ENCODE measurements at places on chromosomes 11 and 22.

DNA sequence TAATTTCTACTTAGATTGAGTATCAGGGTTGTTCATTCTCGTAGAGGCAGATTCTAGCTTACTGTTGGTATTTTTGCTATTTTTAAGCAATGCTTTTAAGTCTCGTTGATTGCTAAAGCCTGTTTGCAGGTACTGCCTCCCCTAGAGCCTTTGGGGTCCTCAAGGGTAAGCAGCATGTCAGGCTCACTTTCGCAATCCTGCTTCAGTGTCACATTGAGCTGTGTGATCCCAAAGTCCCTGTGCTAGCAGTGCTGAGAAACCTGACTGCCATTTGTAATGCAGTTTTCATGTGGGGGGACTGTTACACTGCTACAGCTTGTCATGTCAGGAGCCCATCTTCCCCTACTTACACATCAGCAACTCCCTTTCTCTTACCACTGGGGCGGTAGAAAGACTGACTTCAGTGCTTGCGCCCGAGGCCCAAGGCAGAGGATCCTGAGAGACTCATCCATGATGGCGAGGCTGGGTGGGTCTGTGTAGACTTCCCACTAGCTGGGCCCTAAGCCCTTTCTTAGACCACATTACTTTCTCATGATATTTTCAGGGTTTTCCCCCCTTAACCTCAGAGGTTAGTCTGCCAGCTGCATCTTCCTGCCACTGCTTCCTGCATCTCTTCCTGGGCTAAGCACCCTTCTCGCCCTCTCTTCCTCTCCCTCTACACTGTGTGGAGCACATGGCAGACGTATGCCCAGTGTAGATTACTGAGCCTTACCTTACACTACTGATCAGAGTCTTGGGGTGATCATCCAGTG, 40.8 kb upstream of the ST14 start:
- DNase-seq = no peak

DNA sequence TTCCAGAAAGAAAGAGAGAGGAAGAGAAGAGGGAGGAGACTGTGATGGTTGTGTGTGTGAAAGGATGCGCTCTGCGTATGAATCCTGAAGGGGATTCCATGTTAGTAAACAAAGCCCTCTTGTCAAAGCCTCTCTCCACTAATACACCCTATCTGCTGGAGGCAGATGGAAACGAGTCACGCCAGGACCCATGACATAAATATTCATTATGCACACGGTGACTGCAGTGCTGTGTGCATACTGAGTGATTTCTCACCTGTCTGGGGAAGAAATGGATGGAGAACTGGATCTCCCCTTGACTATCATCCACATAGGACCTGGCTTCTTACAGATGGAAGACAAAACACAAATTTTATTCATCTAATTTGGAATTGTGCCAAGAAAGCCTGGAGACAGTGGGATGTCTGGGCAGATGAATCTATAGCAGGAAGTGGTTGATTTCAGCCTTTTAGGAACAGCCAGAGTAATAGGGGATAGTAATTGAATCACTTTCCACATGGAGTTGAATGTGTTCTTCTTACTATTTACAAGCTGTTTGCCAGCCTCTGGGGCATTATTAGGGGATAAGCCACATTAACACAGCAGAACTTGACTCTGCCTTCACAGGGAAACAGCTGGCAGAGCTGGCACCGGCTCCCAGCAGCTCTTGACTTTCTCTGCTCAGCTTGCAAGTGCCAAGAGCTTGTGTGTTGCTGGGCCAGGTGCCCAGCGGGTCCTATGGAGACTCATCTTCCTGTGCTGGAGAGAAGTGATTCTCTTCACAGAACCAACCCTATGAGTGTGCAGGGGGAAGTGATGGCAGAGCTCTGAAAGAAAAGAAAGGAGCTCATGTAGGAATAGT, 9.0 kb downstream of the MTNR1B start:
- peak; percentile 72 for DNase-seq

GRCh38 chr11:19478891-19479290, 233.7 kb upstream of the NAV2 start:
- no peak for DNase-seq

DNA sequence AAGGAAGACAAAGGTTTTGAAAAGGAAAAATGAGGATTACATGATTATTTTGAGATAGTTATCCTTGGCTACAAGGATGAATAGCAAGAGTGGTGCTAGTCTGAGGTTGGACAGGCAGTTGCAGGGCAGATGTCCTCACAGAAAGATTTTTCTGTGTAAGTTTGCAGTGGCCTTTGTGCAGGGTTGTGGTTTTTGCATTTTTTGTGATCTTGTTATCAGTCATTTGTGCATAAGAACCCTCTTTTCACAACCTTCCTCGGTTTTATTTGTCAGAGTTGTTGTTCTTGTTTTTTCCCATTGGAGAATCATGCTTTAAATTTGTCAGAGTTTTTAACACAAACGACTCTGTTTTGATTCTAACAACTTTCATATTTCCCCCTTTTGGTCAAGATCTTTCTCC, 1.4 kb downstream of the CCDC134 start:
- DNase-seq = no peak

GRCh38 chr22:17965538-17966402, 58.6 kb downstream of the MICAL3 start:
- DNase-seq = no peak

DNA sequence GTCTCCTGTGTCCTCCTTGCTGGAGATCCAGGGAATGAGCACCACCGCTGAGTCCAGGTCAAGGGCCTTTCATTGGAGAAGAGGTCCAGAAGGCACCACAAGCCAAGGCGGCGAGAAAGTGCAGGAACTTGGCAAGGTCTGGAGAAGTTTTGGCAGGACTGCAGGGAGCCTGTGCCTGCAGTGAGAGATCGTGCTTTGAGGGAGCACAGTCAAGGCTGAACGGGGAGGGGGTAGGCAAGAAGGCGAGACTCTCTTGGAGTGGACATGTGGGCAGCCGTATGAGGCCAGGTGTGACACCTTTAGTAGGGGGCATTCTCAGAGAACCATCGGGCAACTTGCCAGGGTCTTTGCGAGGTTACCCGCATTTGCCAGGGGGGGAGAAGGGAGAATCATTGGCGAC, 30.5 kb downstream of the LRRC10B start:
- no peak for DNase-seq

GRCh38 chr11:36024716-36025115, 80.9 kb downstream of the LDLRAD3 start:
- DNase-seq = no peak

GRCh38 chr11:66007201-66007634, 4.6 kb upstream of the CST6 start:
- DNase-seq = no peak

DNA sequence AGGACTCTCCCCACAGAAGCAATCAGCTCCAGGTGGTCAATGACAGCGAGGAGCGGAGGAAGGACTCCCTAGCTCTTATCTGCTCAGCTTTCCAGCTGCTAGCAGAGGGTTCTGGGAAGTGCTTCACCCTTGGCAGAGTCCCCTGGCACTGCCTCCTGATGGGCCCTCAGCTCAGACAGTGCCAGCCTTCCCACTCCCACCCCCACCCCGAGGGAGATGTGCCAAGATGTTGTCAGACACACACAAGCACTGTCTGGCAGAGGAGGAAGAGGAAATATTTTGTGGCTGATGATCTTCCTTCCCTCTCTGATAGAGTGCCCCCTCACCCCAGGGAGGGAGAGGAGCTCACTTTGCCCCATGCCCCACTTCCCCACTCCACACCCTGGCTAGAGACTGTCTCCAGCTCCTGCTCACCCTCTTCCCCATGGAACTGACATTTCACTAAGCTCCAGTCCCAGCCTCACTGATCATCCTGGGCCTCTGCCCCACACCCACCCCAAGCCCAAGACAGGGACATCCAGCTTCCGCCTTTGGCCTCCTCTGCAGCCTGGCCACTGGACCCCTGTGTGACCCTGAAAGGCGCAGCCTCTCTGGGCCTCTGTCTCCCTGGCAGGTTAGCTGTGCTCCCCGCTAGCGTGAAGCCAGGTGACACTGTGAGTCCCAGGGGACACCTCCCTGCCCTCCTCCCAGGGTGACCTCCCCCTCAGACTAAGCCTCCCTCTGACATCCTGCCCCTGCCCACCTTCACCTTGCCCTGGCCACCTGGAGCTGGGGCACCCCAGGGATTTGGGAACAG, 44.5 kb downstream of the SLCO2B1 start:
- DNase-seq = no peak

- DNase-seq = no peak
These were observed 58.2 kb upstream of the DRD2 start for GRCh38 chr11:113533425-113533698.

DNA sequence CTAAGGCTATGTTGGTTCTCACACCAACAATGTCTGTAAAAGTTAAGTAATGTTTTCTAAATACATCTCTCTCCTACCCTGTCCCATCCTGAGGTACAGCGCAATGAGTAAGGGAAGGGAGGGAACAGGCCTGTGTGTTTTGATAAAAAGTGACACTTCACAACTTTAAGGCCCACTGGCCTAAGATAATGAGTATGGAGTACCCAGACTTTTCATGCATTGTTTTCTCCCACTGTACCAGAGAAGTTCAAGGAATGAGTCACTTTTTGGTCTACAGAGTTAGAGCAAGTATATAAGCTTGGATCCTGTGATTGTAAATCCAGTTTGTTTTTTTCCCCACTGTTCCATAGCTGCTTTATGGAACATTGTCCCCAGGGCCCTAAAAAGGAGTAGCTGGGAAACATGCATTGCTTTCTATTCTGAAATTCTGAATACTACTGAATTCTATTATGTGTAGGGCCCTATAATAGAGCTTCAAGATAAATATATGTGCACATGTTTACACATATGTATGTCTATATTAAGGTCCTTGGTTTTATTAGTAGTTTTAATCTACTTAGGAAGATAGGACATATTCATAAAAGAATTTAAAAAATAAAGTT, 29.8 kb downstream of the KCNE3 start:
- no peak for DNase-seq

DNA sequence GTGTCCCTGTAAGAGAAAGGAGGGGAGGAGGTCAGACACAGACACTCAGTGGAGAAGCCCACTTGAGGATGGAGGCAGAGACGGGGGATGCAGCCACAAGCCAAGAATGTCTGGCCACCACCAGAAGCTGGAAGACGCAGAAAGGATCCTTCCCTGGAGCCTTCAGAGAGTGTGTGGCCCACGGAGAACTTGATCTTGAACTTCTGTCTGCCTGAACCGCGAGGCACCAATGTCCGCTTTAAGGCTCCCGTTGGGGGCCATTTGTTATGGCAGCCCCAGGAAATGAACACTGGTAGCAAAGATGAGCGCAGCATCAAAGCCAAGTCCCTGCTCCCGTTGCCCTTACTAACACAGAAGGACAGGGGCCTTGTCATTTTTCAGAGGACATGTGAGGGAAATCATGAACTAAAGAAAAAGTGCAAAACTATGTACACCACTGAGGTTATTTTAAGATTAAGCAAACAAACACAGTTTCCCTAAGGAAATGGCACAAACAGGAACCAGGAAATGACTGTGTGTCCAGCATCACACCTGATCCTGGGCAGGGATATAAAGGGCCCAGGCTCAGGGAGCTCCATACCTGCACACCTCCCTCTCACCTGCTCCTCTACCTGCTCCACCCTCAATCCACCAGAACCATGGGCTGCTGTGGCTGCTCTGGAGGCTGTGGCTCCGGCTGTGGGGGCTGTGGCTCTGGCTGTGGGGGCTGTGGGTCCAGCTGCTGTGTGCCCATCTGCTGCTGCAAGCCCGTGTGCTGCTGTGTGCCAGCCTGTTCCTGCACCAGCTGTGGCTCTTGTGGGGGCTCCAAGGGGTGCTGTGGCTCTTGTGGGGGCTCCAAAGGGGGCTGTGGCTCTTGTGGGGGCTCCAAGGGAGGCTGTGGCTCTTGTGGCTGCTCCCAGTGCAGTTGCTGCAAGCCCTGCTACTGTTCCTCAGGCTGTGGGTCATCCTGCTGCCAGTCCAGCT, at the start of gene KRTAP5-6:
Gene KRTAP5-6 (plus strand): TSS at position 588 of the 963 bp plus-strand sequence. CDS start 51 bp downstream, at position 639.
- DNase-seq = no peak

- DNase-seq = no peak
These were observed 51.8 kb downstream of the TTC28 start for GRCh38 chr22:28627791-28628190.

DNA sequence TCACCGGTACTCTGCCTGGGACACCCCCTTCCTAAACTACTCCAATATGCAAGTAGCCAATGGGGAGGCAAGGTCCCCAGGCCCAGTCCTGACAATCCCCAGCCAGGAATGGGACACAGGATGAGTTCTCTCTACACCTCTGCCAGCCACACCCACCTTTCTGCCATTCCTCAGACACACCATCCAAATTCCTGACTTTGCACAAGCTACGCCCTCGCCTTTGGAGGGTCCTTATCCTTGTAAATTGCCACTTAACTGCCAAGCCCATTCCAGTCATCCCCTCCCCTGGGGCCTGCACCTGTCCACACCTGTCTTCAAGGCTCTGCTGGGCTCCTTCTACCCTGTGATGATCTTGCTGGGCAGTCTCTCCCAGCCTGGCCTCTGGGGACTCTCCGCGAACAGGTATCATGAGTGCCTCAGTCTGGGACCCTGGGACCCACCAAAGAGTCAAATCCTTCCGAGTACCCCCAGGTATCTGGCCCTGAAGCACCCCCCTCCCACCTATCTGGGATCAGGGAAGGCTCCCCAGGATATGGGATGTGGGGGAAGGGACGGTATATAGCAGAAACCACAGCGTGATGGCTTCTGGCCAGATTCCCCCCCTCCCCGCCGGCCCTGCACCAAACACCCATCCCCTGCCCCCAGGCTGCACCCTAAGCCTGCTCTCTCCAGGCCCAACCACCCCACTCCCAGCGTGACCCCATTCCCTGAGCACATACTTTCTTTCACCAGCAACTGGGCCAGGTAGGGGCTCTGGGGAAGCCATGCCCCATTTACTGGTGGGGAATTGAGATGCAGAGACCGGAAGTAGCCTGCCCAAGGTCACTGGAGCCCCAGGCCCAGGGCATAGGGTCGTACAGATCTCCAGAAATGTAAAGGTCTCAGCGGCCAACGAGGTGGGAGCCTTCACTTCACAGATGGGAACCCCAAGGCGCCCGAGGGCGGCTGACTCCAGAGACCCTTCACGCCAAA, 806 bp downstream of the ARAP1 start:
- DNase-seq = no peak

DNA sequence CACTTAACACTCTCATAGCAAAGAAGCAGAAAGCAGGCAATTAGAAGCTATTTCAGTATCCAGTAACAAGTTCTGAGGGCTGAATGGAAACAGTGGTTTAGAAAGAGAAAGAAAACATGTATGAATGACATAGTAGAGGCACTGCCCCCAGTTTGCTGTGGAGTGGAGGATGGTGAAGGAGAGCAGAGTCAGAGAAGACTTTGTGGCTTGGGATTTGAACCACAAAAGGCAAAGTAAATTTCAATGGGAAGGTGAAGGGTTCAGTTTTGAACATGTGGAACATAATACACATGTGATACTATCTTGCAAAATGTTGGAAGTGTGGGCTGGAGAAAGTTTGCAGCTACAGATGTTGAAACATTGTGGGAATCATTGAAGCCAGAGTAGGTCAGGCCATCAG, 81.4 kb downstream of the SNX19 start:
- no peak for DNase-seq

All from NCI-H774 (cell line).